ENCODE measurements at places on chromosomes 16 and 17. TPM values are rescaled to one million over a fixed set of nuclear protein-coding genes. Genes with fewer than 3 reads are reported as not detected.

DNA sequence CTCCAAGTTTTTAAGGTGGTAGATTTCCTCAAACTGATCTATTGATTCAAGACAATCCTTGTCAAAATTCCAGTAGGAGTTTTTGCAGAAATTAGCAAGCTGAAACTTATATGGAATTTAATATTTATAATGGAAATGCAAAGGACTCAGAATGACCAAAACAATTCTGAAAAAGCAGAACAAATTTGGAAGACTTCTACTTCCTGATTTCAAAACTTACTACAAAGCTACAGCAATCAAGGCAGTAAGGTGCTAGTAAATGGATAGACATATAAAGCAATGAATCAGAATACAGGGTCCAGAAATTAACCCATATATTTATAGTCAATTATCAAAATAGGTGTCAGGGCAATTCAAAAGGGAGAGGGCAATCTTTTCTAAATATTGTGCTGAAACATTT lies 11.8 kb upstream of the IL21R start:
- peaks cover 24% of the 10 kb centered on the region for H3K4me1 ChIP-seq
- peaks cover 32% of the 10 kb centered on the region for H3K36me3 ChIP-seq
- no peak overlapping the region for H3K27ac ChIP-seq

DNA sequence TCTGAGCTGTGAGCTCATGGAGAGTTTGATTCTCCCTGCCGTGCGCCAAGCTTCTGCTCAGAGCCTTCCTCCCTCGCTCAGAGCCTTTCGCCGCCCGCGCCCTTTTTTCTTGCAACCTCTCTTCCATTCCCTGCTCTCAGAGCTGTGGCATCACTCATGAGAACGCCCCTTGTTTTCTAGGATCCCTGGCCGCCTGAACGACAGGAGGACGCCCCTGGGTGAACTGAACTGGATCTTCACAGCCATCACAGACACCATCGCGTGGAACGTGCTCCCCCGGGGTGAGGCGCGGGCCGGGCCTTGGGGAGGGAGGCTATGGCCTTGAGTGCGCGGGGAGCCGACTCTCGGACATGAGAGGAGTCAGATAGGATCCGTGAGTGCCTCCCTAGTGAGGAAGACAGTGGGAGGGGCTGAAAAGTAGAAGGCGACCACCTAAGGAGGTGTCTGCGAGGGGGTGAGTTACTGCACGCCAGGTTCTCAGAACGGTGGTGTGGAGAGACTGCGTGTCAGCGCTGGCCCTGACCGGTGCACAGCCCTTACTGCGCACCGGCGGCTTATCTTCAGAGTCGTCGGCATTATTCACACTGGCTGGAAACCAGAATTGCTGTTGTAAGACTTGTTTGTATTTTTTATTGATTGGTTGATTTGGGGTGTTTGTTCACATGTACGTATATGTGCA lies 169.5 kb upstream of the CHMP6 start:
- peaks cover 58% of the 10 kb centered on the region for H3K36me3 ChIP-seq
- no peaks in the 10 kb centered on the region for H3K27me3 ChIP-seq
- peaks cover 58% of the 10 kb centered on the region for H3K4me1 ChIP-seq
- H3K27ac ChIP-seq: no peak overlapping the region
- no peak for DNase-seq

DNA sequence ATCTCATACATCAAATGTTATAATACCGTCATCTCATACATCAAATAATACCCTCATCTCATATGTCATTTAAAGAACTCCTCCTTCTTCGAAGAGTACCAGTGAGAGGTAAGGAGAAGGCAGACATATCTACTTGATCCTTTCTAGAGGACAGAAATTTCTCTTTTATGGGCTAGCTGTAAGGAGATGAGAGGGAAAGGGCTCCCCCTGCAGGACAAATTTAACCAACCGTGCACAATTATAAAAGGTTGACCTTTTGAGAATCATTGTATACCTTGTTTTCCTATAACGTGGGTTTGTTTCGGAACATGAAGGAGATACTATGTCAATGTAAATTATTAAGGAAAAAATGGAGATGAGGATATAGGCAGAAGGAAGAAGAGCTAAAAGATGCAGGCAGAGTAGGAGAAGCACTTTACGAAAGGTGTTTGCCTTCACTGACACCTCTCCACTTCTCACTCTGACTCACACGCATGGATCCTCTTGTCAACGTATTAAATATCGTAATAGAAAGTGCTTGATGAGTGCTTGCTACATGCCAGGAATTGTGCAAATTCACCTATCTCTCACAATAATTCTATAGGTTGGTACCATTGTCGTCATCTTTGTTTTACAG lies 465.9 kb upstream of the ERCC4 start:
- H3K36me3 ChIP-seq: no peaks in the 10 kb centered on the region
- no peaks in the 10 kb centered on the region for H3K27me3 ChIP-seq
- no peak overlapping the region for H3K27ac ChIP-seq
- DNase-seq: peak; percentile 68
- H3K4me3 ChIP-seq: no peak overlapping the region

The TBC1D28 gene
- total RNA-seq: not detected

DNA sequence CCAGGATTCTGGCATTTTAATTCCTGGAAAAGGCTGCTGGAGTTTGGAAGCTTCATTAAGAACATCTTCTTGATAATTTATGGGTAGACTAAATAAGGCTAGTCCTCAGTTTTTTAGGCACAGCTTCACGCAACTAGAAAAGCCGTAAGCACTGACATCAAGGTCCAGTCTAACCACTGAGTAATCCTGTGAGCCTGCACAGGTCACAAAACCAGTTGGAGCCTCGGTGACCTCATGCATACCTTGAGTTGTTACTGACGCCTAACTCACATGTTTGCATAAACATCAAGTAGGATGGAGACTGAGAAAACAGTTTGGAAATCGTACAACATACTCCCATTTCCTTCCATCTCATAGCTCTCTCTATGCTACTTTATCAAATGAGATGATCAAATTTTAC lies 63.8 kb upstream of the RCVRN start:
- H3K27ac ChIP-seq: no peak overlapping the region
- H3K27me3 ChIP-seq: no peaks in the 10 kb centered on the region
- H3K4me1 ChIP-seq: no peaks in the 10 kb centered on the region
- no peak for DNase-seq
- H3K4me3 ChIP-seq: no peak overlapping the region

The ENO3 gene
- total RNA-seq: 51.0 TPM

DNA sequence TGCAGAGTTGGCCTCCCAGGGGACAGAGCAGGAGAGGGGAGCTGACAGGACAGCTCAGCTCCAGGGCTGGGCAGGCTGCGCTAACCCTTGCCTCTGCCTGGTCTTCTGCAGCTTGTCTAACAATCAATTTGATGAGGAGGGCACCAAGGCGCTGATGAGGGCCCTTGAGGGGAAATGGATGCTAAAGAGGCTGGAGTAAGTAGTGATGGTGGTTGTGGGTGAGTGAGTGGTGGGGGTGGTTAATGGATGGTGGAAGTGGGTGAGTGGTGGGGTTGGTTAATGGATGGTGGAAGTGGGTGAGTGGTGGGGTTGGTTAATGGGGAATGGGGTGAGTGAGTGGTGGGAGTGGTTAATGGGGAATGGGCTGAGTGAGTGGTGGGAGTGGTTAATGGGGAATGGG lies 22.0 kb upstream of the CPNE2 start:
- H3K4me1 ChIP-seq: peaks cover 22% of the 10 kb centered on the region
- H3K27ac ChIP-seq: peak overlapping the region; percentile 76
- DNase-seq: no peak
- H3K4me3 ChIP-seq: no peak overlapping the region
- H3K27me3 ChIP-seq: no peaks in the 10 kb centered on the region

- H3K27me3 ChIP-seq: peaks cover 7% of the 10 kb centered on the region
- no peak overlapping the region for H3K4me3 ChIP-seq
- H3K27ac ChIP-seq: peak overlapping the region; percentile 63
- H3K4me1 ChIP-seq: peaks cover 34% of the 10 kb centered on the region
- no peak for DNase-seq
Observed at GRCh38 chr16:56910112-56910511, 21.8 kb upstream of the HERPUD1 start.
